ENCODE measurements at places on chromosomes 7 and 10.

DNA sequence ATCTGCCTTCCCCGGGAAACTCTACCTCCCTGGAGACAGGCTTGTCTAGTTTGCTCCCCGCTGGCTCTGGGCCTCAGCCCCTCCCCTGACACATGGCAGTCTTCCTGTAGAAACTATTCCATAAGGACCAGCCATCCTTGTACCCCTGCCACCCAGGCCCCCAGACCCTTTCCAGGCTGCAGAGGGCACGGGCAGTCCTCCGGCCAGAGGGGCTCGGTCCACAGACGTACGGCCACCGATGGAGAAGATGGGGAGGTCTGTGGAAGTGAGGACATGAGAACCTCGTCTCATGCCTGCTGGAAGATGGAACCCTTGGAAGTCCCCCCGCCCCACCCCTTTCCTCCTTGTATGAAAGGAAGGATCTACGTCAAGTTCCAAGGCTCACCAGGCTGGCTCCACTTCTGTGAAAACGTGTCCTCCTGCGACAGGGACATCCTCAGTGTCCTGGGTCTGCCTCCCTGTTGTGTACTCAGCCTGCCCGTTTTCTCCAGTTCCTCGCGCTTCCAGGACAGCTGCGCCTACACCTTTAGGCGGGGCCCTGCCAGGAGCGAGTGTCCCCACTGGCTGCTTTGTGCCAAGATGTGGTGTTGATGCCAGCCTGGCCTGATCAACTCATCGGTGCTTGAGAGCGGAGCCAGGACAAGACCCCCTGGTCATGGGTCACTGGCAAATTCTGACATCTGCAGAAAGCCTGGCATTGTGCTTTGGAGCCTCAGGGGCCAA lies 414.9 kb downstream of the GLRX3 start:
- DNase-seq, result no peak

DNA sequence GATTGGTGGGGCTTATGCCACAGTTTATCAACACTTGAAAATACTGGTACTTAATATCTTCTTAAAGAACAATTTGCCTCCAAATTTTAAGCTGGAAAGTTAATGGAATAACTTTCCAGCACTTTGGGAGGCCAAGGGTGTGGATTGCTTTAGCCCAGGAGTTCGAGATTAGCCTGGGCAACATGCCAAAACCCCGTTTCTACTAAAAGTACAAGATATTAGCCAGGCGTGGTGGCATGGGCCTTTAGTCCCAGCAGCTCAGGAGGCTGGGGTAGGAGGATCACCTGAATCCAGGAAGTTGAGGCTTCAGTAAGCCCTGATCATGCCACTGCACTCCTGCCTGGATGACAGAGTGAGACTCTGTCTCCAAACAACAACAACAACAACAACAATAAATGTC lies 56.0 kb downstream of the PRF1 start:
- no peak for DNase-seq

DNA sequence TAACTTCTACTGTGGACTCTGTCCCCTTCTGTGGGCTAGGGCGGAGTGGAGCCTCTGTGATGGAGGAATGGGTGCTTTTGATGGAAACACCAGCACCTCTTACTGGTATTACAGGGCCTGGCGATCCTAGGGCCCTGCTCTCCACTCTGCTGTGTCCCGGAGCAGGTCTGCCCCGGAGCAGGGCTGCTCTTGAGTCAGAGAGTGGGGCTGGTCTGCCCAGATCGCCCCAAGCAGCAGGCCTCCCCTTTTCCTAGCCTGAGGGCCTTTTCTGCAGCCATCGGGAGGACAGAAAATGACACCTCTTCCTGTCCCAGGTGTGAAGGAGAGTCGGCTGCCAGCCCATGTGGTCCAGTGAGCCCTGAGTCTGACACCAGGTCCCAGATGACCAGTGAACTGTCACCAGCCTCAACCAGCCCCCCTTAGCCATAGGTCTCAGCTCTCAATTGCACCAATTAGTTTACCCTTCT lies 1.4 kb downstream of the ZNF282 start:
- DNase-seq, result no peak

DNA sequence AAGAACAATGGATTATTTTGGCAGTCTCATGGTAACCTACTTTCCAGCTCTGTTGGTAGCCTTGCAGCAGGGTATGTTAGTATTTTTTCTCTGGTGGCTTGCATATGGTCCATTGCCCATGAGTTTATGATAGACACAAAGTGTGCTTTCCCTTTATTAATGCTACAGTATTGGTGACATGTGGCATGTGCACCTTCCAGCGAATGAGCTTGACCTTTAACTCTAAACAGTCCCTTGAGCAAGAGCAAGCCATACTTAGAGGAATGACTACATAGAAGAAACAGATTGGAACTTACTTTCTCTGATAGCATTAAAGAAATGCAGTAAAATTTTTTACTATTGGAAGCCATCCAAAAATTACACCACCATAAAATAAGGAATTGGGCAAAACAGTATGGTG lies 73.9 kb downstream of the VTI1A start:
- DNase-seq, result no peak

DNA sequence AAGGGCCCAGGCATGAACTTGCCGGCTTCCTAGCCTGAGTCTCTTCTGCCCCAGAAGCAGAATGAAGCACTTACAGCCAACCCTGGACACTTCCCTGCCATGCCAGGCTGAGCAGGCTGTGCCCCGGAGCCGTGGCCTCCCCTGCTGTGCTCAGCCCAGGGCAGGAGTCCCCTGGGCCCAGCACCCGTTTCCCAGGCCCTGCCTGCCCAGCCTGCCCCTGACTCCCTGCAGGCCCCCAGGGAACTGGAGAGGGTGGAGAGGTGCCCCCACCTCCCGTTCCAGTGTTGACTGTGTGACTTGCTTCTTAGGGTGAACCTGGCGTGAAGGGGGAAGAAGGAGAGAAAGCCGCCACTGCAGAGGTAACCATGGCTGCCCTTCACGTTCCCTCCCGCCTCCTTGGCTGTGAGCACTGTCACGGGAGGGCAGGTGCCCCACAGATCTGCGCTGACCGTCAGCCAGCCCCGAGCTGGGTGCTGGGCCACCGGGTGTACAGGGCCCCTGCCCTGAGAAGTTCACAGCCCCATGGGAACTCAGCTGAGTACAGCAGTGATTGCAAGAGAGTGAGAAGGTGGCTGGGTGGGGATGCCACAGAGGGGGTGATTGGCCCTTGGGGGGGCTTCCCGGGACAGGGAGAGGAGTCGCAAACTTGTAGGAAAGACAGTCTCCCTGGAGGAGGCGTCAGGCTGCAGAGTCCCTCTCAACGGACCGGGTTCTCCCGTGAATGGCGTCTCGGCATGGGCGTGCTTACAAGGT lies 75.9 kb downstream of the MYL10 start:
- DNase-seq, result no peak

- DNase-seq, result no peak
These were observed 27.1 kb upstream of the CSGALNACT2 start for GRCh38 chr10:43111101-43111500.

- peak; percentile 19 for DNase-seq
These were observed 629.8 kb upstream of the ADARB2 start for GRCh38 chr10:2367083-2367482.
